ENCODE measurements at places on chromosomes 16 and 17.

GRCh38 chr17:2022647-2023240 lies 2.4 kb downstream of the RTN4RL1 start:
- no peak for DNase-seq

- DNase-seq, result no peak
Measured at GRCh38 chr17:77645072-77646045, 313.1 kb upstream of the TNRC6C start.

- DNase-seq, result no peak
Measured at GRCh38 chr16:35908942-35909341, 2449.5 kb downstream of the TP53TG3F start.

GRCh38 chr16:1503110-1503955 lies 10.2 kb downstream of the TELO2 start:
- DNase-seq, result no peak

DNA sequence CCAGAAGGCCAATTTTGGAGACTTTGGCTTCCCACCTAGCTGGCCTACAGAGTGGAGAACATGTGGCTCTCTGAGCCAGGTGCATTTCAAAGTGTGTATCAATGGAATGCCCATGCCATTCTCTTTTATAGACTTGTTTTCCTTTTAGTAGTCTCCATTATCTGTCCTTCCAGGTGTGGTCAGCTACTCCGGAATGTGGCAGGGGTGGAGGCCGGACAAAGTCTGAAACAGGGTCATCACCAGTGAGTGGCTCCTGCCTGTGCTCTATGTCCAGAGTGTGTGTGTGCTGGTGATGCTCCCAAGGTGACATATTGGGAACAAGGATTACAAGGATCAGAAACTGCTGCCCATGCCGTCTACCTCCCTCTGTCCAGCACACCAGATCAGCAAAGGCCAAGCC lies 3.8 kb upstream of the TMEM220 start:
- DNase-seq, result no peak

DNA sequence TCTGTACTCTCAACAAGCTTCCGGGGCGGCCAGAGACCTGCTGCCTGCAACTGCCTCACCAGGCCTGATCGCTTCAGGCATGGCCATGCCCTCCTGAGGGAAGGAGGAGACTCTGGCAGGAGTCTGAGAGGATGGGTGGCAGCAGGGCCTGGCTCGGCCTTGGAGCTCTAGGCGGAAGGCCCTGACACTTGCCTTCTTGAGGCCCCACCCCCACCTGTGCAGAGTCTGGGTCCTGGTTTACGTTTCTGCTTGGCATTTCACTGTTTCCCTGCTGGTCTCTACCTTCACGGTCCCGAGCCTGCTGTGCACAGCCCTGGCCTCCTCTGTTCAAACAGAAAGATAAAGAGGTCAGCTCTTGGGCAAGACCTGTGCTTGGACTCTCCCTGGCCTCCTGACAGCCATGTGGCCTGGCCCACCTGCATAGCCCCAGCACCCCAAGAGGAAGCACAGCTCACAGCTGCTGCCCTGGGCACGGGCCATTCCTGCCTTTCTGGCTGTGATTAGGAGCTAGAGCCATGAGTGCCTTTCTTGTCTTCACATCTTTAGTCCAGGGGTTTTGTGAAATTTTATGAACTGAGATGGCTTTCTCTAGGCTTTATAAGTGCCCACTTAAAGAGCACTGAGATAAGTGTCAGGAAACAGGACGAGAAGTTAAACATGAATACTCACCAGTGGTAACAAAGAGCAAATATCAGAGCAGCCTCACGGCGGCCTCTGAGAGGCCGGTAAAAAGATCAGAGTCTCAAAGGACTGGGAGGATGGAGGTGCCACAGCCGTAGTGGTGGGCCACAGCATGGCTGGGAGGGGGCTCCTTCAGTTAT lies 25.6 kb upstream of the MTSS2 start:
- no peak for DNase-seq

GRCh38 chr17:74297941-74298340 lies 23.9 kb downstream of the DNAI2 start:
- DNase-seq, result no peak

DNA sequence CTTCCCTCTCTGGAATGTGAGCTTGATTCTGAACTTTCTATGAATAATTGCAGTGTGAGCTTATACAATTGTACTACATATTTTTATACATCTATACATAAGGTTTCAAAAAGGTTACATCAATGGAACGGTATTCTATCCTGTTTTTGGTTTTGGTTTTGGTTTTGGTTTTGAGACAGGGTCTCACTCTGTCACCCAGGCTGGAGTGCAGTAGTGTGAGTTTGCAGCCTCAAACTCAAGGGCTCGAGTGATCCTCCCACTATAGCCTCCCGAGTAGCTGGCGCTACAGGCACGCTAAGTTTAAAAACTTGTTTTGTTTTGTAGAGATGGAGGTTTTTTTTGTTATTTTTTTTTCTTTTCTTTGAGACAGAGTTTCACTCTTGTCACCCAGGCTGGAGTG lies 1.1 kb downstream of the CTRB1 start:
- no peak for DNase-seq

DNA sequence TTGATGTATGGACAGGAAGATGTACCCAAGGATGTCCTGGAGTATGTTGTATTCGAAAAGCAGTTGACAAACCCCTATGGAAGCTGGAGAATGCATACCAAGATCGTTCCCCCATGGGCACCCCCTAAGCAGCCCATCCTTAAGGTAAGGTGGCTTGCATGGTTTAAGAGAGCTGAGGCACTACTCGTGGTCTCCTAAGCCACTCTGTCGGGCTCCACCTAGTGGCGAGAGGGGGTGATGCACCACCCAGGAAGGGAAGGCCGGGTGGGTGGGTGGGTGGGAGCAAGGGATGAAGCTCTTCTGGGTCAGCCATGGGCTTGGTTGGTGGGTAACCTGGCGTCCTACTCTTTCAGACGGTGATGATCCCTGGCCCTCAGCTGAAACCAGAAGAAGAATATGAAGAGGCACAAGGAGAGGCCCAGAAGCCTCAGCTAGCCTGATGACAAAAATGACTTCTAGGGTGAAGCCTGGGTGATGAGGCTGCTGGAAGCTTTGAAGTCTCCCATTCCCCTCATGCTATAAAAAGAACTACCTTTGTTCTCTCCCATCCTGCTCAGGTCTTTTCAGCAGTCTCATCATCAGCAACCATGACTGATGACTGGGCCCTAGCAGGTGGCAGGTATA lies 21.5 kb downstream of the GPR179 start:
- no peak for DNase-seq

GRCh38 chr17:3770466-3770865 lies 30.5 kb downstream of the ITGAE start:
- no peak for DNase-seq

- peak; percentile 49 for DNase-seq
Measured at GRCh38 chr17:28854457-28855335, at the start of gene ERAL1. TSS of gene ERAL1 (plus strand) at chr17:28855016. CDS start at chr17:28855035, 19 bp downstream.

DNA sequence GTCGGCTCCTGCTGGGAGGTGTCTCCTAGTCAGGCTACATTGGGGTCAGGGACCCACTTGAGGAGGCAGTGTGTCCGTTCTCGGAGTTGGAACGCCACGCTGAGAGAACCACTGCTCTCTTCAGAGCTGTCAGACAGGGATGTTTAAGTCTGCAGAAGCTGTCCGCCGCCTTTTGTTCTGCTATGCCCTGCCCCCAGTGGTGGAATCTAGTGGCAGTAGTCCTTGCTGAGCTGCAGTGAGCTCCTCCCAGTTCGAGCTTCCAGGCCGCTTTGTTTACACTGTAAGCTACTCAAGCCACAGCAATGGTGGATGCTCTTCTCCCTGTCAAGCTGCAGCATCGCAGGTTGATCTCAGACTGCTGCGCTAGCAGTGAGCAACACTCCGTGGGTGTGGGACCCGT lies 36.0 kb downstream of the ITFG1 start:
- no peak for DNase-seq

GRCh38 chr16:88349903-88350900 lies 32.6 kb upstream of the ZNF469 start:
- DNase-seq, result no peak

GRCh38 chr17:79081571-79082276 lies 7.1 kb downstream of the ENGASE start:
- DNase-seq, result no peak

DNA sequence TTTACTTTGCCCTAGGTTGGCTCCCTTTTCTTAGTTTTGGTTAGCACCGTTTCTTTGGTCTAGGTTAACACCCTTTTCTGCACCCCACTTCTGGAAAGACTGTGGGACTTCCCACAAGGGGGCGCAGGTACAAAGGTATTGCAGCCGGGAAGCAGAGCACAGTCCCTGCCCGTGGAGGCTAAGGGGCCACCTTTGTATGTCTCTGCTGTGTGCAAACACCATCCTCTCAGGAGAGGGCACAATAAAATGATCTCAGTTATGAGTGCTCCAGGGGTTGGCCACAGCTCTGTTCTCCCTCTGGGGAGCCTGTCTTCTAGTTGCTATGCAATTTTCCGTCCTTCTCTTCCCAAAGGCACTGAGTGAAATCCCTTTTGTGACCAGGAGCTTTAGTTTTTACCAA lies 28.4 kb upstream of the TMC5 start:
- DNase-seq, result no peak

DNA sequence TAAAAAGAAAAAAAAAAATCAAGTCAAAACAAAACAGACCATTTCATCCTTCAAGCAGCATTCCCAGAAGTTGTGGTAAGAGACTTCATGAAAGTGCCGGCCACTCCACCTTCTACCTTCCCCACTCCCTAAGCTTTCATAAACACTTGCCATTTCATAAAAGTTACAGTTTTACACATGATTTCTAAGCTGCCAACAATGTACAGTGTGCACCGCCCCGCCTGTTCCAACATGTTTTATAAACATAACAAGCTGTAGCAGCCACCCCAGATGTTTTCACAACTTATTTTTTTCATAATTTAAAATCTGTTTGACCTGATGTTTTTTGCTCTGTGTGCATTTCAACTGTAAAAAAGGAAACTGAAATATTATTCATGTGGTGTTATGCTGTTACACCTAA lies 608.1 kb downstream of the TOX3 start:
- no peak for DNase-seq

DNA sequence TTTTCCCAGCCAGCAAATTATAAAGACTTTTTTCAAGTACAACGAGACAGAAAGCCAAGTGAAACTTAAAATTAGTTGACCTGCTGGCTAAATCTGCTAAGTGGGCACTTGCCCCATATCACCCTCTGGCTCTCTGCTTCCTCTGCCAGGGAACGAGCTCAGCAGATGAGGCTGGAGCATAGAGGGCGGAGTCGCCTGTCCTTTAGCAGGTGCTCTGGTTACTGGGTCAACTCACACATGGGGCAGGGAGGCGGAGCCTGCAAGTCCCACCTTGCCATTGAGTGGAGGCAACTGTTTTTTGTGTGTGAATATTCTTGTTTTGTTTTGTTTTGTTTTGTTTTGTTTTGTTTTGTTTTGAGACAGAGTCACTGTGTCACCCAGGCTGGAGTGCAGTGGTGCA lies 62.5 kb downstream of the EMP2 start:
- no peak for DNase-seq

DNA sequence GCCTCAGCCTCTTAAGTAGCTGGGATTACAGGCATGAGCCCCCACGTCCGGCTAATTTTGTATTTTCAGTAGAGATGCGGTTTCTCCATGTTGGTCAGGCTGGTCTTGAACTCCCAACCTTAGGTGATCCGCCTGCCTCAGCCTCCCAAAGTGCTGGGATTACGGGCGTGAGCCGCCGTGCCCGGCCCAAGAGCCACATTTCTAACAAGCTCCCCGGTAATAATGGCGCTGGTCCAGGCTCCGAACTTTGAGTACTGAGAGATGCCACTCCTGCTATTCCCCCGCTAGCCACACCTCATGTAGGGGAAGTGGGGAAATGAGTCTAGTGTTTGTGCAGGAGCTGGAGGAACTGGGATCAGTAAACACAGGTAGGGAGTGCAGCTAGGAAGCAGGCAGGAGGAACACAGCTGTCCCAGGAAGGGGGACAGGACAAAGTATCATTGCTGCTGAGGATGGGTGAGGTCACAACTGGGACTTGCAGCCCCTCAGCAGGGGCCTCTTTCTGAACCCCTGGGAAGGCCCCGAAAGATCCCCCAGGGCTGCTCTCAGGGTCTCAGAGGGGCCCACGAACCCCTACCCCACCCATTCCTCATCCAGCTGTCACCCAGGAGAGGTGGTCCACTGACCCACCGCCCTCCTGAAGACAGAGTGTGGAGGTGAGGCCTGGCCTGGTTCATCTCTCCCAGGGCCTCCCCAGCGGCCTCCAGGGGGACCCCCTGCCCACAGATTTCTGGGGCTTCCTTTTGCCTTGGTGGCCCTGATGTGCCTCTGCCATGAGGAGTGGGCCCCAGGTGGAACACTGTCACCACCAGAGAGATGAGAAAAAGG lies 3.7 kb upstream of the KREMEN2 start:
- no peak for DNase-seq

DNA sequence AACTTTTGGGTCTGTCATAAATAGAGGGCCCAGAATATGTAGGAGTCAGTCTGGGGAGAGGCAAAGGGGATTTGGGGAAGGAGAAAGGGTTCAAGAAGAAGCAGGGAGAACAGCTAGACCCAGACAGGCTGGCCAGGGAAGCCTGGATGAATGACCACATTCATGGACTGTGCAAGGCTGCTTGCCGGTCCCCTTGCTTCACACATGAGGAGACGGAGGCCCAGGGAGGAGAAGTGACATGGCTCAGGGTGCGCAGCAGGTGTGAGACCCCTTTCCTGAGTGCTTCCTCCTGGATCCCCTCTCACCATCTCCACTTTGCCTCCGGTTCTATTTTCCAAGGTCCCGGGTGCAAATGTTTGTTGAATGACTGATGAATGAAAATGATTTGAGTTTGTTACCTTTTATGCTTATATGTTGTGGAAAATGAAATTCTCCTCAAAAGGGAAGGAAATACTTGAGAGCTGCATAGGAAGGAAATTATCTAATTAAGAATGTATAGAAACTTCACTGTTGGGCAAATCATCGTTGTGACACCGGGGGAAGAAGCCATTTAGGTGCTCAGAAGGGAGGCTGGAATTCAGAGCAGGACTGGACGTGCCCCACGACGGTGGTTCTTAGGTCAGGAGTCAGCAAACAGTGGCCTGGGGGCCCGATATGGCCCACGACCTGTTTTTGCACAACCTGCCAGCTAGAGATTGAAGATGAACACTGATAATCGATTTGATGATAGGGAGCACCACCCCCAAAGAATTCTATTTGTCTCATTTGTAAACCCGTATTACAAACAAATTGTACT lies 559 bp downstream of the ITGAM start:
- no peak for DNase-seq

DNA sequence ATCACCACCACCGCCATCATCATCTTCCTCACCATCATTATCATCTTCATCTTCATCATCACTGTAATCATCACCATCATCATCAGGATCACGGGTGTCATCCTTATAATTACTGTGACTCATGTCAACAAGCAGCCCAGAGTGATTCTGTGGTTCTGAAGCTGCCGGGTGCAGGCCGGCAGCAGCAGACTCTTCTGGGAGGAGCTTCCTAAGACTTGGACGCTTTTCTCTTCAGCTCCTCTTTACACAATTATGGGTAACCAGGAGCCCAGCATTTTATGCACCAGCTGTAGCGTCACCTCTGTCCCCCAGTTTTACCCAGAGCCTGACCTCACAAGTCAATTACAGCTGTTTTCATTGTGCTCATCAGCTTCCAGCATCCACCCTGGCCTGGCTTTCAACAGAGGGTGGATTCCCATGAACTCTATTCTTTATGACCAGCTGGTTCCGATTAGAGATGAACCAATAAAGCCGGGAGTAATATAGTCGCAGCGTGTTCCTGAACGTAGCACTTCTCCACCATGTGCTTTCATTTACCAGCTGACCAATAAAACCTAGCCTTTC lies 275.8 kb downstream of the FOXL1 start:
- DNase-seq, result no peak

All from GOT3 (cell line).